Effector memory CD4-positive, alpha-beta T cell (primary cell): ENCODE measurements at places on chromosomes 1 and 21.

GRCh38 chr1:31166462-31166861 is 73.2 kb downstream of the NKAIN1 start:
- H3K36me3 ChIP-seq = no peaks in the 10 kb centered on the region
- no peaks in the 10 kb centered on the region for H3K27me3 ChIP-seq
- H3K4me1 ChIP-seq = no peaks in the 10 kb centered on the region

DNA sequence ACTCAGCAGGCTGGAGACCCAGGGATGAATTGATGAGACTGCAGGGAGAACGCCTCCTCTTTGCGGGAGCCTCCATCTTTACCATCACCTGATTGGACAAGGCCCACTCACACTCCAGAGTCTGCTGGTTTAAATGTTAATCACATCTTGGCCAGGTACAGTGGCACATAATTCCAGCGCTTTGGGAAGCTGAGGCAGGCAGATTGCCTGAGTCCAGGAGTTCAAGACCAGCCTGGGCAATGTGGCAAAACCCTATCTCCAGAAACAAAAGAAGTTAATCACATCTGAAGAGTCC is 121.8 kb upstream of the C1orf174 start:
- no peaks in the 10 kb centered on the region for H3K4me1 ChIP-seq
- H3K36me3 ChIP-seq = no peaks in the 10 kb centered on the region
- H3K4me3 ChIP-seq = no peak overlapping the region
- peaks cover 2% of the 10 kb centered on the region for H3K27me3 ChIP-seq
- H3K27ac ChIP-seq = no peak overlapping the region

DNA sequence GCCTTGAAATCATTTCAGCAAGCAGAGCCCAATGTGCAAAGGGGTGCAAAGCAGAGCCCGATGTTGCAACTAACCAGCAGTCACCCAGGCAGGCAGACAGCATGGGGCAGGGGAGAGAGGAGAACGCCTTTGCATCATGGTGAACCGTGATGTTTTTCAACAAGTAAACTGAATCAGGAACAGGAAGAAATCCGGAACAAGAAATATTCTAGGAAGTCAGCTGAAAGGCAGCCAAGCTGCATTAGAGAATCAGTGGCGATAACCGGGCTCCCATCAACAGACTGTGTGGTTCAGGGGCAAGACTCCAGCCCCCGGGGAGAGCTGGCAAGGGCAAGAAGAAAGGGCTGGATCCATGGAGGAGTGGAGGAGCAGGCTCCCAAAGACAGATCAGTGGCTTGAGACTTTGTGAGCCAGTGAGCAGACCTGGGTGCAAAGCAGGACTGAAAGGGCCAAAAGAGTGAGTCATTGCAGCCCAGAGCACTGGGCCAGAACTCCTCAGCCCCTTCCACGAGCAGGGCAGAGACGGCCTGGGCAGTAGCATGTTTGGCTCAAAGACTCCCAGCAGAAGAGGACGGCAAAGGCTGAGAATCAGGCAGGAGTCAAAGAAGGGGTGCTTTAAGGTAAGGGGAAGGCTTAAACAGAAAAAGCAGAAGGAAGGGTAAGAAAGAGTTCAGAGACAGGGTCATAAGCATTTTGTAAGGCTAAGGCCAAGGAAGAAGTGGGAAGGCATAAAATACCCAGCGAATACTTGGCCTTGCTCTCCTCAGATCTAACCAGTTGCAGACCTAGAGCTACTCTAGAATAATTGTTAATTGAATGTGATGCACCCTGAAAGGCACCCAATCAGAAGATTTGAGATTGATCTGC is 155.0 kb downstream of the SETD4 start:
- H3K4me3 ChIP-seq = no peak overlapping the region
- no peaks in the 10 kb centered on the region for H3K4me1 ChIP-seq
- no peaks in the 10 kb centered on the region for H3K36me3 ChIP-seq
- H3K27me3 ChIP-seq = peaks cover 4% of the 10 kb centered on the region

DNA sequence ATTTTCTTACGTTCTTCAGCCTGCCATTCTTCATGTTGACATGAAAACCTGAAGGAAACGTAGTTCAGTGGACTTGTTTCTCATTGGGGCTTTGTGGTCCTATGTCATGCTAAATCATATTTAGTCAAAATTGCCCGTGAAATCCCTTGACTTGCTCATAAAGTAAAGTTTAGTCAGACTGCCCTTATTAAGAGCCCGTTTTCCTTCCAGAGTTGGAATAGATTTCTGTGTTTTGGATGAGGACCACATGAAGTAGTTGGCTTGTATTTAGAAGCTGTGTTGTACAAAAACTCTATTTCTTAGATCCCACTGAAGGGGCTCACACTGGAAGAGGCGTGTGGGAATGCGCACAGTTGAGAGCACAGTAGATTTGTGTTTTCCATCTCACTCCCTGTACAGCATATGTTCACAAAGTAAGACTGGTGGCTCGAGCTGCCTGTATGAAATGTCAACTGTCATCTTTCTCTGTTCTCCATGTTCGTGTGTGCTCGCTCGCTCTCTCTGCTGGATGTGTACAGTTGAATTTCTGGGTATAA is 42.4 kb downstream of the CAMTA1 start:
- H3K27ac ChIP-seq = no peak overlapping the region
- no peaks in the 10 kb centered on the region for H3K27me3 ChIP-seq
- no peak for DNase-seq
- no peaks in the 10 kb centered on the region for H3K4me1 ChIP-seq

DNA sequence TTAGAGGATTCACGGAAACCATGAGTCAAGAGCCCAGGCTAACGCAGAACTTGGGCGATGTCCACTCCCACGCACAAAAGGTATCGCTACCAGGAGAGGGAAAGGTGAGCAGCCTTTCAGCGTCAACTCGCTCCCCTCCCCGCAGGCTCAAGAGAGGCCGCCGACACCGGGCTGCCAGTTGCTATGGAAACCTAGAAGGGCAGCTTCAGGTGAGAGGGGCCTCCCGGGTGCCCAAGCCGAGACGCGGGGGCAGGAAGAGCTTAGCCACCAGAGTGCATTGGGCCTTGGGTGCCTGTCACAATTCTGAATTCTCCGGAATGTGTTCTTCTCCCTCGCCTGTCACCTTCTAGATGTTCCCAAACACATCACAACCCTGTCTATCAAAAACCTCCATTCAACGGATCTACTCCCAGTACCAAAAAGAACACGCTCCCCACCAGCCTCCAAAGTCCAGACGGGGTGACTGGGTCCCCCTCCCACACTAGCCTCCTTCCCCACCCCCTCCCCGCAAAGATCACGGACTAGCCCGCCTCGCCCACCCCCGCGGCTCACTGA is 694 bp downstream of the MEAF6 start:
- peak; percentile 25 for DNase-seq
- H3K27ac ChIP-seq = peak overlapping the region; percentile 83
- H3K36me3 ChIP-seq = peaks cover 15% of the 10 kb centered on the region
- H3K4me1 ChIP-seq = peaks cover 10% of the 10 kb centered on the region

- no peaks in the 10 kb centered on the region for H3K36me3 ChIP-seq
- DNase-seq = no peak
- no peak overlapping the region for H3K4me3 ChIP-seq
- H3K4me1 ChIP-seq = no peaks in the 10 kb centered on the region
- no peak overlapping the region for H3K27ac ChIP-seq
- no peaks in the 10 kb centered on the region for H3K27me3 ChIP-seq
Measured at GRCh38 chr1:24868016-24868875, 61.8 kb downstream of the RUNX3 start.

DNA sequence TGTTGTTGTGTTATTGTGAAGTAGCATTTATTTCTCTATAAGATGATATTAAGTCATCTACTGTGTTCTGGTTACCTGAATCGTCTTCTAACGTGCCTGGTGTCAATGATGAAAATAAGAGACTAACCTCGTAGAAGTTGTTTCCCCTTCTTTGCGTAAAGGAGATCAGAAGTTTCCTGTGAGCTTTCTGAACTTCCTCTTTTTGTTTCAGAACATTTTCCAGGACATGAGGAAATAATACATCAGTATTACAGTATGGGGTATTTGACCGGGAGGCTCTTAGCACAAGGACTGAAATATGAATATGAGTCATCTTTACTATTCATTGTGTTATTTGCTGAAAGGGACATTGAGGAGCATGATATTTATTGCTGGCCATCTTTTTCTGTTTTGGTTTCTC is 1.3 kb downstream of the ST6GALNAC3 start:
- no peak overlapping the region for H3K4me3 ChIP-seq
- H3K4me1 ChIP-seq = peaks cover 5% of the 10 kb centered on the region
- H3K27me3 ChIP-seq = no peaks in the 10 kb centered on the region
- no peaks in the 10 kb centered on the region for H3K36me3 ChIP-seq
- no peak overlapping the region for H3K27ac ChIP-seq

DNA sequence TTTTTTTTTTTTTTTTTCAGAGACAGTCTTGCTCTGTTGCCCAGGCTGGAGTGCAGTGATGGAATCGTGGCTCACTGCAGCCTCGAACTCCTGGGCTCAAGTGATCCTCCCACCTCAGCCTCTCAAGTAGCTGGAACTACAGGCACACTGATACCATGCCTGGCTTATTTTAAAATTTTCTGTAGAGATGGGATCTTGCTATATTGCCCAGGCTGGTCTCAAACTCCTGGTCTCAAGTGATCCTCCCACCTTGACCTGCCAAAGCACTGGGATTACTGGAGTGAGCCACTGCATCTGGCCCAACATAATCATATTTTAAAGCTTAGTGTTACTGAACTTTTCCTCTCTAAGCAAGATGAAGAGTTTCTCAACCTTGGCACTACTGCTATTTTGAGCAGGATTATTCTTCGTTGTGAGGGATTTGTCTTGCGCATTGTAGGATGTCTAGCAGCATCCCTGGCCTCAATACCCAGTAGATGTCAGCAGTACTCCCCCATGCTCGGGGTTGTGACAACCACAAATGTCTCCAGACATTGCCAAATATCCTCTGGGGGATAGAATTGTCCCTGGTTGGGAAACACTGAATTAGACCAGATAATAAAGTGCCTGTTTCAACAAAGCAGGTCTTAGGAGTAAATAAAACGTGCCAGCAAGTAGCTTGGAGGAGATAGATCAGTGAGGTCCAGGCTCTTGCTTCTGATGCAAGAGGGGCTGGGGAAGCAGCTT is 15.1 kb upstream of the THRAP3 start:
- H3K27me3 ChIP-seq = no peaks in the 10 kb centered on the region
- no peaks in the 10 kb centered on the region for H3K36me3 ChIP-seq
- no peak overlapping the region for H3K4me3 ChIP-seq
- H3K27ac ChIP-seq = no peak overlapping the region
- DNase-seq = no peak

DNA sequence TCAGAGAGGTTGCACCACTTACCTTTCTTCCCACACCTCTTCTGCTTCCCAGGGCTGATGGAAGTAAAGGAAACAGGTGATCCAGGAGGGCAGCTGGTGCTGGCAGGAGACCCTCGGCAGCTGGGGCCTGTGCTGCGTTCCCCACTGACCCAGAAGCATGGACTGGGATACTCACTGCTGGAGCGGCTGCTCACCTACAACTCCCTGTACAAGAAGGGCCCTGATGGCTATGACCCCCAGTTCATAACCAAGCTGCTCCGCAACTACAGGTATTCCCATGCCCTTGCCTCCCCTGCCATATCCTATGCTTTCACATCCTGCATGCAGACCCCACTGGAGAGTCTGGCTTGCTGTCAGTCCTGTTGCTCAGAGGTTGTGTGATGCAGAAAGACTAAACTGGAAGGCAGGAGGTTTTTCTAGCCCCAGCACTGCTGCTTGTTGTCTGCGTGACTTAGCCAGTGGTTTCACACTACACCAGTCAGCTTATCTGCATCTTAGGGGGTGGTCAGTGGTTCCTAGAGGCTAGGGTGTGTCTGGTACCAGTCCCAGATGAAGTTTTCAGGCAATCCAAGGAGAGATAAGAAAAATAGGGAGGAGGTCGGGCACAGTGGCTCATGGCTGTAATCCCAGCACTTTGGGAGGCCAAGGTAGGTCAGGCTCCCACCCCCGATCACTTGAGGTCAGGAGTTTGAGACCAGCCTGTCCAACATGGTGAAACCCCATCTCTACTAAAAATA is 10.2 kb downstream of the RHOC start:
- peaks cover 54% of the 10 kb centered on the region for H3K36me3 ChIP-seq
- H3K4me1 ChIP-seq = peaks cover 14% of the 10 kb centered on the region

DNA sequence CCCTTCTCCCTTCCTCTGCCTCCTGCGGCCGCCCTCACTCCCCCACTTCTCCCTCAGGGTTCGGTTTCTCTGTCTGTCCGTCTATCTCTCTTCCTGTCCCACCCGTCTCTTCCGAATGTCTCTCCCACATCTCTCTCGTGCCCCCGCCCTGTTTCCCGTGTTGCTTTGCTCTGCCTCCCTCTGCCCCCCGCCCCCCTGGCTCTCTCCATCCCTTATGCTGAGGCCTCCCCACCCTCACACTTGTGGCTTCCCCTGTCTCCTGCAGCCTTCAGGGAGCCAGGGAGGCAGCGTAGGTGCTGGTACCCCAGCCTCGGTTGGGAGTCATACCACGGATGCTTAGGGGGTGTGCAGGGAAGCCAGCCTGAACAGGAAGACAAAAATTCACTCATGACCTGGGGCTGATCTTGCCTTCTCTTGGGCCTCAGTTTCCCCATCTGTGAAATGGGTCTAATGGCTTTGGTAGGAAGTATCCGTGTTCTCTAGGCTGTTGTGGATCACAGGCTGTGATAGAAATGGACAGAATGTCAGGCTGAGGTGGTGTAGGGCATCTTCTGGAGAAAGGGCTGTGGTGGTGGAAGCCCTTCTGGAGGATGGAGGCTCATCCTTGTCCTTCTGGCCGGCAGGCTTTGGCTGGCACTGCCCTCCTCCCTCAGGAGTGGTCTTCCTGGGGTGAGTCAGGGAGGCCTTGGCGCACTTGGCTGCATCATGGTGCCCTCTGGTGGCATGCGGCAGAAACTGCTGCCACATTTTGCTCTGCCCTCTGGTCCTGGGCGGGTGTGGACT is 55.5 kb downstream of the FOXO6 start:
- DNase-seq = peak; percentile 15
- no peaks in the 10 kb centered on the region for H3K4me1 ChIP-seq
- H3K27ac ChIP-seq = no peak overlapping the region
- H3K27me3 ChIP-seq = no peaks in the 10 kb centered on the region
- no peaks in the 10 kb centered on the region for H3K36me3 ChIP-seq
- H3K4me3 ChIP-seq = no peak overlapping the region

- H3K27me3 ChIP-seq = no peaks in the 10 kb centered on the region
- no peak overlapping the region for H3K4me3 ChIP-seq
- no peaks in the 10 kb centered on the region for H3K36me3 ChIP-seq
- no peaks in the 10 kb centered on the region for H3K4me1 ChIP-seq
- no peak overlapping the region for H3K27ac ChIP-seq
- no peak for DNase-seq
Measured at GRCh38 chr1:110471131-110471530, 20.2 kb downstream of the PROK1 start.

DNA sequence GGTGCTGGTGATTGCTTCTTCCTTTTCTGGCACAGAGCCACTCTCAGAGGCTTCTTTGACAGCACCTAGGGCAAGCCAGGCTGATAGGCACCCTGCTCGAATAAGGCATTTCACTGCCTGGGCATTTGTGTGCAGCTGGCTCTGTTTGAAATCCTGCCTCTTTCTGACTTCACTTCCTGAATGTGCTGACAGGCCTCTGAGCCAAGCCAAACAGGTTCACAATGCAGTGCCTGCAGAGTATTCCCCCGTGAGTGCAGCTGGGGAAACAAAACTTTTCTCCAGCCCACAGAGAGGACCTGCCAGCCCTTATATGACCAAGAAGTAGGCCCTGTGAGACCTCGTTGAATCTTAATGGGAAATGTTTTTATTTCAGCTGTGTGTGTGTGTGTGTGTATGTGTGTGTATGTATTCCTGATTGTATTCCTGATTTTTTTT is 10.4 kb downstream of the JUN start:
- H3K4me3 ChIP-seq = no peak overlapping the region
- no peaks in the 10 kb centered on the region for H3K36me3 ChIP-seq
- H3K4me1 ChIP-seq = no peaks in the 10 kb centered on the region
- no peak for DNase-seq
- no peak overlapping the region for H3K27ac ChIP-seq
- no peaks in the 10 kb centered on the region for H3K27me3 ChIP-seq

GRCh38 chr21:32549440-32549839 is 35.9 kb downstream of the TCP10L start:
- no peak overlapping the region for H3K27ac ChIP-seq
- DNase-seq = no peak
- no peaks in the 10 kb centered on the region for H3K27me3 ChIP-seq
- no peaks in the 10 kb centered on the region for H3K4me1 ChIP-seq
- no peak overlapping the region for H3K4me3 ChIP-seq
